ENCODE measurements at places on chromosomes 2 and 18.

- DNase-seq: no peak
Observed at GRCh38 chr2:54228945-54229344, 27.1 kb downstream of the TSPYL6 start.

GRCh38 chr2:55567298-55567697 lies 47.8 kb downstream of the CFAP36 start:
- DNase-seq: no peak

DNA sequence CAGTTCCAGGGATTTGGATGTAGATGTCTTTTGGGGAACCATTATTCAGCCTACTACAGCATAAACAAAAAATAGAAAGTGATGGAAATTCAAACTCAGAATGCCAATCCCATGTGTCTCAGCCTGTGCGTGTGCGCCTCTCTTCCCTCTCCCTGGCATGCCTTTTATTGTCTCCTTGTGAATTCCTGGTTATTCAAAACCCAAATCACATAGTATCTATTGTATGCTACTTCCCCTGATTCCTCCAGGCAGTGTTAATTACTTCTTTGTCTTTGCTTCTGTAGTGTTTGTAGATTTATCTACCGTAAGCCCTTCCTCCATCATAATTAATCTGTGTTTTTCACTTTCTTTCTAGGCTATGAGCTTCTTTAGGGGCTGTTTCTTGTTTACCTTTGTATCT lies 38.9 kb downstream of the RHBDD1 start:
- DNase-seq: no peak

DNA sequence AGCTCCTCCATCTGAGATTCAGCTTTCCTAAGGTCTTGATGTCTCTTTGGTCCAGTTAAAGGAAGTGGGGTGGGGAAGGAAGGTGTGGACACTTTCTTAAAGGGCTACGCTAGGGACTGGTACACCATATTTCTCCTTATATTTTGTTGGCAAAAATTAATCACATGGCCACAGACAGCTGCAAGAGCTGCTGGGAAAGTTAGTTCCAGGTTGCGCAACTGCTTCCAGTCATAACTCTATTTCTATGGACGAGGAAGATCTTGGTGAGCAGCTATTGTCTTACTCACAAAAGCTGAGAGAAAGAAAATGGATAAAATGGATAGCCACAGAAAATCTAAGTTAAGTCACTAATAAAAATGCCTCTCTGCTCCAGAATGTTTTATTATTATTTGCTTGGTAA lies 60.7 kb upstream of the PPM1B start:
- DNase-seq: no peak

DNA sequence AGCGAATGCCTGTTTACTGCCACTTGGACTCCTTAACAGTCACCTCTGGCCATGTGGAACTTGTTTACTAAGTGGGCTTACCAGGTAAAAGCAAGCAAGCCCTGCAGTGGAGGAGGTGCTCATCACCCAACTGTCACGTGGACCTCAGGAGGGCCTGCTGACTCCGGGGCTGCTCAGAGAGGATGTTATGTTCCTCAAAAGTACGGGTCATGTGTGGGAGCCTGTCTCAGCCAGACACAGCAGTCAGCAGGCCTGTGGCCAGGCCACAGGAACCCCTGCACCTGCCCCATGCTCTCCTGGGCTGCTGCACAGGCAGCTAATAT lies 36.2 kb downstream of the AMER3 start:
- no peak for DNase-seq

GRCh38 chr2:82314836-82315472 lies 2010.4 kb upstream of the LRRTM1 start:
- no peak for DNase-seq

GRCh38 chr2:230097841-230098240 lies 29.1 kb upstream of the SLC16A14 start:
- no peak for DNase-seq

DNA sequence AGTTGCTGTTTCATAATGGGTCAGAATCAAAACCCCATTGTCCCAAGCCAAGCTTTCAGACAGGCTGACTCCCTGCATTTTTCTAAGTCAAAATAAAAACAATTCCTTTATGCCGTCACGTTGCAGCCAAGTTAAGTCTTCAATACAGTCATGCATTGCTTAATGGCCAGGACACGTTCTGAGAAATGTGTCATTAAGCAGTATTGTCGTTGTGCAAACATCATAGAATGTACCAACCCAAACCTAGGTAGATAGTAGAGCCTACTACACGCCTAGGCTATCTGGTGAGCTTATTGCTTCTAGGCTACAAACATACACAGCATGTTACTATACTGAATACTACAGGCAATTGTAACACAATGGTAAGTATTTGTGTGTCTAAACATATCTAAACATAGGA lies 160.4 kb upstream of the FOSL2 start:
- no peak for DNase-seq

- DNase-seq: no peak
Observed at GRCh38 chr2:75705921-75706320, 4.8 kb downstream of the GCFC2 start.

GRCh38 chr18:22337306-22337705 lies 80.4 kb downstream of the CTAGE1 start:
- no peak for DNase-seq

DNA sequence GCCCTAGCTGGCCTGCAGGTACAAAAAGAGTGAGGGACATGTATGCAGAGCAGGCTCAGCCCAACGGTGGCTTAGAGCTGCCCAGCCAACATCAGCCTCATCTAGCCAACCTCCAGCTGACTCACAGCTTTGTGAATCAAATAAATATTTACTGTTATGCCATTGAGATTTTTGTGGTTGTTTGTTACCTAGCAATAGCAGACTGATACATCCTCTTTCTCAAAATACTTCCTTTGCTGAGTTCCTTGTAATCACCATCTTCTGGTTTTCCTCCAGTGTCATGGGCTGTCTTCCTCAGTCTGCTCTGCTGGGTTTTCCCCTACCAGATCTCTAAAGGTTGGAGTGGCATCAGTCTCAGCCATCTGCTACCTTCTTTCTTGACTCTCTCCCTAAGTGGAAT lies 126.6 kb upstream of the SLC1A4 start:
- no peak for DNase-seq

DNA sequence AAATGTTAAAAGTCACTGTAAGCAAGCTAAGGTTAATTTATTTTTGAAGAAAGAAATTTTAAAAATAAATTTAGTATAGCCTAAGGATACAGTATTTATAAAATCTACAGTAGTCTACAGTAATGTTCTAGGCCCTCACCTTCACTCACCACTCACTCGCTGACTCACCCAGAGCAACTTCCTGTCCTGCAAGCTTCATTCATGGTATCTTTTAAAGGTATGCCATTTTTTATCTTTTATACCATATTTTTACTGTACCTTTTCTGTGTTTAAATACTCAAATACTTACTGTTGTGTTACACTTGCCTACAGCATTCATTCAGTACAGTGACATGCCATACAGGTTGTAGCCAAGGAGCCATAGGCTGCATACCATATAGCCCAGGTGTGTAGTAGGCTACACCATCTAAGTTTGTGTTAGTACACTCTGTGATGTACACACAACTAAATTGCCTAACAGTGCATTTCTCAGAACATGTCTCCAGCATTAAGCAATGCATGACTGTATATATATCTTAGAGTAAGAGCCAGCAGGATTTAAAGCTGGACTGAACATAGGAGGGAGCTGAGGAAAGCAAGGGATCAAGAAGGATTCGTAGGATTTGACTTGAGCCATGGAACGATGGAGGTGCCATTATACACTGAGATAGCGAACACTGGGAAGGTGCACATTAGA lies 83.1 kb upstream of the KLF7 start:
- DNase-seq: no peak

DNA sequence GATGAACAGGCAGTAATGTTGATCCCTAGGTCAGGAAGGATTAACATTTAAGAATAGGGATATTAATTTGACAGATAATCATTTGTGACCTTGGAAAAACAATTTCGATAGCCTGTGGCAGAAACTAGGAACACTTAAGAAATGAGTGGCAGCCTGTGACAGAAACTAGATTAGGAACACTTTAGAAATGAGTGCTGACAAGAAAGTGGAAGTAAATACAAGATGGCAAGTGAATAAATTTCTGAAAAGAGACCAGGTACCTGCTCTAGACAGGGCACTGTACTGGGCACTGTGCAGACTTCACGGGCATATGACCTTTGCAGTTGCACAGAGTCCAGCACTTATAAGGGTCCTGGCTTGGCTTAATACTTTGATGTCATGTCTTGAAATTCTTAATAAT lies 5.5 kb upstream of the HNRNPA3 start:
- peak; percentile 68 for DNase-seq

GRCh38 chr18:13179566-13180113 lies 38.9 kb upstream of the LDLRAD4 start:
- no peak for DNase-seq

DNA sequence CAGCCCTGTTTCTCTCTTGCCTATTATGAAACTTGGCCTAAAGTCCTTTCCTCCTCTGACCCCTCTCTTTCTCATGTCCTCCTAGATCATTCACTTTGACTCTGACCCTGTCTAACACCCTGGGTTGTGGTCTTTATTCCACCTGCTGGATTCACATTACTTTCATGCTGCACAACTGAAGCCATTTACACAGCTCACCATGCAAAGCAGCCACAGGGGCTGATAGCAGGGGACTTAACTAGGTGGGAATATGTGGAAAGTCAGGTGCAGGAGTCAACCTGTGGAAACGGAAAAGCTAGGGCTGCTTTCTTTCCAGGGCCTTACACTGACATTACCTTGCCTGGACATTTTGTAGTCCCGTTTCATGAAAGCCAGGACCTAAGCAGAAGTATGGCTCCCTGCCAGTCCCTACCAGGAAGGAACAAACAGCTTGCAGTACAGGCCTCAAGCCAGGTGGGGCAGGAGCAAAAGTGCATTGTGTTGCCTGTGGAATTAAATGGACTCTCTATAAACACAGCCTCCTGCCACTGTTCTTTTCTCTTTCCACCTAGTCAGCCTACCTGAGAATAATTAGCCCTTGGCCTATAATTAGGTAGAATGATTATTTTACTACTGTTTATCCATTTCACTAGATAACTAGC lies 11.8 kb downstream of the MAPRE3 start:
- DNase-seq: peak; percentile 49

- no peak for DNase-seq
Observed at GRCh38 chr2:40454321-40454720, 2.4 kb upstream of the SLC8A1 start.

DNA sequence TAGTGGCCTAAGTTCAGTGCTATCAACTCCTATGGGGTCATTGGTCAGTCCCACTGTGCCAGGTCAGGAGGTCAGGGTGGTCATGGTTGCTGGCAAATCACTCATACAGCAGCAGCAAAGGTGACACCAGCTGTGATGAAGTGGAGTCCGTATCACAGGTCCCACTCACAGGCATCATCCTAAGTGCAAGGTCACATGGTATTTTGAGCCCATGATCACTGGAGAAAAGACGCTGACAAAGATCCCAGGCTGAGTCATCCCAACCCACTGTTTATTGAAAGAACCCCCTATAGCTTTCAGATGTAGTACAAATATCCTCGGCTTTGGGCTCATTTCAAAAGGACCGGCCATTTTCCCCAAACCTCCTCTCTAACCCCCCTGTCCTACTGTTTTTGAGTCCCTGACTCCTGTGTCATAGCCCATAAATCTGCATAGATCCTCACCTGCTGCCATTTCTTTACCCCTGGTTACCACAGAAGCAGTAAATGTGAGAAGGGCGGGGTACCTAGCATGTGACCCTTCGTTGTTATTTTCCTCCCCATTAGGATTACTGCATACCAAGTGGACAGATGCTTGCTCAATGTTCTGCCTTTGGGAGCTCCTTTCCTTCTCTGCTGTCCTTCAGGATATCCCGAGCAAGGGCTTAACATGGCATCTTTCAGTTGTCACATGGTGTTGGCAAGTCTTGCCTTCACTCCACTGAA lies 107.7 kb downstream of the COL6A3 start:
- DNase-seq: no peak

DNA sequence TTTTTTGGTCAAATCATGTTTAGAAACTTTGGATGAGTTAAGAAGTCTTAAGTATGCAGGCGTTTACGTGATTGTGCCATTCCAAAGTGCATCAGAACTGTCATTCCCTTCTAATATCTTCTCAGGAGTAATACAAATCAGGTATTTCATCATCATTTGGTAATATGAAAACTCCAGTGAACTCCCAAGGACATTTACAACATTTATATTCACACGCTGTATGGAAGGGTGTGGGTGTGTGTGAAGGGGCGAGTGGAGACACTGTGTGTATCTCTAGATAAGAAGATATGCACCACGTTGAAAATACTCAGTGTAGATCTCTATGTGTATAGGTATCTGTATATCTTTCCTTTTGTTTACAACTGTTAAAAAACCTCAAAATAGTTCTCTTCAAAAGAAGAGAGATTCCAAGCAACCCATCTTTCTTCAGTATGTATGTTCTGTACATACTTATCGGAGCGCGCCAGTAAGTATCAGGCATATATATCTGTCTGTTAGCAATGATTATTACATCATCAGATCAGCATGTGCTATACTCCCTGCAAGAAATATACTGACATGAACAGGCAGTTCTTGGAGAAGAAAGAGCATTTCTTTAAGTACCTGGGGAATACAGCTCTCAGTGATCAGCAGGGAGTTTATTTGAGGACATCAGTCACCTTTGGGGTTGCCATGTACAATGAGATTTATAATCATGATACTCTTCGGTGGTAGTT lies 29.3 kb downstream of the COX7A2L start:
- no peak for DNase-seq

DNA sequence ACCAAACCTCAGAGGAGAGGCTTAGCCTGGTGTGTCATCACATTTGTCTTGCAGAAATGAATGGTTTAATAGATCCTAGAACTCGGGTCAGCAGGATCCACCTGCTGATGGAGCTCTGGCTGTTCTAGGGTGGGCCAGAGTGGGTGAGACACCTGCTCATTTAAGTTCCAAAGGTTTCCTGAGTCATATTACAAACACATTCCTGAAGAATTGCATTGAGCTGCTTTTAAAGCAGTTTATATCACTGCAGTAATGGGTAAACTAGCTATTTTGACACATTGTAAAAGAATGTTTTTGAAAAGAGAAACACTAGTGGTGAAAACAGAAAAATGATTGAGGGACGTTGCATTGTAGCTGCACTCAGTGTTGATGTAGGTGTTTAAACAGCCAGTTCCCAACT lies 175.3 kb upstream of the TCF4 start:
- no peak for DNase-seq

DNA sequence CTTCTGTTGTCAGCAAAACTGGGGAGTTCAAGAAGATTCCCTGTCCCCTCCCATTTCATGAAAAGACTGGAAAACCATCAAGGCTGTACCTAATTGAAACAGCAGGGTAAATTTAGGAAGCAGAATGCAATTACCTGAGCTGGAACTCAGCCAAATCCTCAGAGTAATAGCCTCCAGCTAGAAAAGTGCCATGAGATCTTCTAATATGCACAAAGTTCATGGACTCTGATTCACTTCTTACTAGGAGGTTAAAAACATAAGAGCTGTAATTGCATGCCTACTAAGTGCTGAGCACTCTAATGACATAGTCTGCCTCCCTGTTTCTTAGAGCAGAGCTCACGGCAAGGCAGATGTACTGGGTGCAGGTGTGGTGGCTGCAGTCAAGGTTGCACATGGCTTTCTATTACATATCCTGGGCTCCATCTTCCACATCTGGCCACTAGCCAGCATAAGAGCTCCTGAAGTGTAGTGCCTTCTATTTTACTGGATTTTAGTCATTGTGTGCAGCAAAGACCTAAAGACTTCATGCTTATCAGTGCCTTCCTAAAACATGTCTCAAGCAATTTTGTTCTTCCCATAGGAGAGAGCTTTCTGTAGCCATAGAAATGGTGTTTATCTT lies 341.7 kb downstream of the PTPRM start:
- DNase-seq: no peak
